ENCODE measurements at places on chromosomes 7 and 10.

- DNase-seq = no peak
Measured at GRCh38 chr10:43044448-43044921, 32.4 kb upstream of the RET start.

- DNase-seq = no peak
Measured at GRCh38 chr10:3761904-3762303, 23.1 kb downstream of the KLF6 start.

- no peak for DNase-seq
Measured at GRCh38 chr10:61389887-61390286, 63.3 kb downstream of the TMEM26 start.

GRCh38 chr10:103757531-103758293 is 97.7 kb downstream of the SH3PXD2A start:
- DNase-seq = peak; percentile 61

DNA sequence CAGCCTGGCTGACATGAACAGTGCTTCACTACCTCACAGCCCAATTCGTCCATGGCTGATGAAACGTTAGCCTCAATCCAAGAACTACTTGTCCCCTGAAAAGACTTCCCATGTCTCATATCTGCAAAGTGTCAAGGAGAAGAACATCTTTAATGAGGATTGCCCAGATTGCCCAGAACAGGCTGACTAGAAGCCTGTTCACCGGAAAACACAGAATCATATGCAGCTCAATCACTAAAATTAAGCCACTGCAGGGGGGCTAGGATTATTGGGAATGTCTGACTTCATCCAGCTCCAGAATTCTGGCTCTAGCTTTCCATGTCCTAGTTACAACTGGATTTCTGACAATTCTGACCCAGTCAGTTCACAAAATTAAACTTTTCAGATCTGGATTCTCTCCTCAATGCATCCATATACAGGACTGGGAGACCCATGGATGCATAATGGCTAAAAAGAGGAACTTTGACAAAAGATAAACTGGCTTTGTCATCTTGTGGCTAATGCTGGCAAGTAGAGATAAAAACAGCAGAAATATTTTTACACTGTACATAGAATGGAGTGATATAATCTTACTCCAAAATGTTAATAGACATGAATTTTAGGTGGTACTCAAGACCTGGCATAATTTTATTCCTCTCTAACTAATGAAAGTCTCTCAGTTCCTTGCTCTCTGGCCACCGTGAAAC is 467.0 kb upstream of the POT1 start:
- DNase-seq = no peak

GRCh38 chr10:18230794-18231193 is 90.6 kb downstream of the CACNB2 start:
- peak; percentile 31 for DNase-seq

GRCh38 chr7:115924411-115924810 is 106.2 kb downstream of the TFEC start:
- no peak for DNase-seq

DNA sequence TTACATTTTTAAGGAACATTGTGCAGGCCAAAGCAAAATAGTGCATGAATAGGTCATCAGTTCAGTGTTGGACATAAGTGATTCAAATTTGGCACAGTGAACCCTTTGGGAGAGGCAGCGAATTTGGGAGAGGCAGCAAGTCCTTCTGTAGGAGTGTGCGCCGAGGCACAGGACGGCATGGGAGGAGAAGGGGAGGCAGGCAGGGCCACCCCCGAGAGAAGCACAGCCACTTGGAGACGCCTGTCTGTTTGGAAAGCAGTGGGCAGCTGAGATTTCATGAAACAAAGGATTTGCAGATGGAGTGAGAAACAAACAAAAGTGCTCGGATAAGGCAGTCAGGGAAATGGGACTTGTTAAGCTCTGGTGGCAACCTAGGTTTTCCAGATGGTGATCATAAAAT is 30.6 kb downstream of the VIPR2 start:
- DNase-seq = no peak

DNA sequence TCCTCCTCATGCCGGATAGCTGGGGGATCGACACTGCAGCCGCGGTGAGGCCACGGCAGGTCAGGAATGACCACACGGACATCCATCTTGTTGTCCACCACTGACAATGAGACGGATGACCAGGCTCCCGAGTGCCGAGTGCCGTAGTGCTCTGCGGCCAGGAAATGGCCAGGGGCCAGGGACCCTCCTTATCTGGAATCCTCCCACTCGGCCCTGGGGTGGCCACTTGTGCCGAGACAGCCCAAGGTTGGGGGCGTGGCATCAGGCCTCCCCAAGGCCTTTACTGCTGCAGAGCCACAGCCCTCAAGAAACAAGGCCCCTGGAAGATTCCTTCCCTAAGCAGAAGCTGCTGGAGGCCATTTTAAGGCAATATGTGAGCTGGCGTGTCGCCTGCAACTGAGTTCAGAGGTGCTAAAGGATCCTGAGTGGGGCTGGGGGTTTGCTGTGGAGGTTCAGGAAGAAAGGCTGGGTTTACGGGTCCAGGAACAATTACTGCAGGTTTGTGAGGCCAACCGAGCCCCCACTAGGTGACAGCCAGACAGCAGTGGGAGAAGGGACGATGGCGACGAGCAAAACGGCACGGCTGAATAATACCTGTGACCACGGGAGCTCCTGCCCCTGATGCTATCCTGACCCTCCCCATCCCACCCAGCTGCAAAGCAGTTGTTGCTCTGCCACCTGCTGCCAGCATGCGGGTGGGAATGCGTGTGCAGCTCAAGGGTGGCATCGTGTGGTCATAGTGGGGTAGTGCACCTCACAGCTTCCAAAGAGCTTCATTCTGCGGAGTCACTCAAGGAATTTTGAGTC is 31.6 kb upstream of the LEP start:
- DNase-seq = peak; percentile 36

DNA sequence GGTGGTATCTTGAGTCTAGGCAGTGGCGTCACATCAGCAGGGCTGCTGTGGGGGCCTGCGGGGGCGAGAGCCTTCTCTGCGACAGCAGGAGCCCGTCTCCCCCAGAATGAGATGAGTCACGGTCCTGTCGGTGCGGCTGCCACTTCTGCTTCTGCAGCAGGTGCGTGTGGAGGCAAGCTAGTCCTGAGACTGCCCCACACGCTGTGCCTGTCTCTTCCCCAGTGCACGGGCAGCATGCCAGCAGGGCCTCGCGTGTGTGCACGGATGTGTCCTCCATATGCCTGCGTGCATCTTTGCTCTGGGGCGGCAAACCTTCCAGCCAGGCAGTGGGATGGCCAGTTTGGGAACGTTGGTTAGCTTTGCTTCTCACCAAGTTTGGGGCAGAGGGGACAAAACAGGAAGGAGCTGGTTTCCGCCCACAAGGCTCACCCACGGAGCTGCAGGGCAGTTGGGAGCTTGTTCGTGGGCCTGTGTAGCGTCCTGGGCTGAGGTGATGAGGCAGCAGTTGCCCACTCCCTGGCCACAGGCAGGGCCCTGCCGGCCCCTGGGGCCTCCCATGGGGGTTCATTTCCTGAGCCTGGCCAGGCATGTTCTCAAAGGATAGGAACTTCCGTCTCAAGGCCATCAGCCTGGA is 60.8 kb upstream of the PPIF start:
- DNase-seq = no peak
